ENCODE measurements at places on chromosomes 16 and 17. TPM values are rescaled to one million over a fixed set of nuclear protein-coding genes. Genes with fewer than 3 reads are reported as not detected.

DNA sequence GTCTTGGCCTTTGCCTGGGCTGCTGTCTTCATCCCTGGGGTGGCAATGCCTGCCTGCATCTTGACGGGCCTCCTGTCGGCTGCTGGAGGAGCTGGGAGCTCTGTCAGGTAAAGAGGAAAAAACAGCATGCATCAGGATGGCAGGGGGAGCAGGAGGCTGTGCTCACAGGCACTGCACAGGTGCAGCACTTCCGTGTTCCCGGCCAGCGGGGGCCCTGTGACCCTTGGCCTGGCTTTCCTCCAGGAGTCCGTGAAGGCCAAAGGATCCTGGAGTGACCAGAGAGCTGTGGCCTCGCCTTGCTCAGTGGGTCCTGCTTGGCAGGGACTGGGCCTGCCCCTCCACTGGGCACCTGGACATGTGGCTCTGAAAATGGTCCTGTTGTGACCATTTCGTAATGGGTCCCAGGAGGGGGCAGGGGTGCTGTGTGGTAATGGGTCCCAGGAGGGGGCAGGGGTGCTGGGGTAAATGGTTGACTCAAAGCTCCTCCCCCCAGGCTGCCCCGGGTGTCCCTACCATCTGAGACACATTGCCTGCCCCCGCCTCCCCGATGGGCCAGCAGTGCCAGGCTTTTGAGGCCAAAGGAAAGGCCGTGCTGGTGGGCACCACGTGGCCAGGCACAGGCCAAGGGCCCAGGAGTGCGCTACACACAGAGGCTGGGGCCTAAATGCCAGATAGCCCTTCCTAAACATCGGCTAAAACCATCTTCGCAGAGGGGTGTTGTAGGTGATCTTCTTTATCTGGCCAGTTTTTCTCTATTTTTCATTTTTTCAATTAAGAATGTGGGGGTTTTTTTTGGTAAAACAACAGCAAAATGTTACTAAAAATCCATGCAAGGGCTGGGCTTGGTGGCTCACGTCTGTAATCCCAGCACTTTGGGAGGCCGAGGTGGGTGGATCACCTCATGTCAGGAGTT lies 4.0 kb upstream of the FASN start:
- no peaks in the 10 kb centered on the region for H3K27me3 ChIP-seq
- H3K27ac ChIP-seq, result no peak overlapping the region
- H3K4me3 ChIP-seq, result no peak overlapping the region
- H3K36me3 ChIP-seq, result no peaks in the 10 kb centered on the region

- no peak overlapping the region for H3K4me3 ChIP-seq
- no peaks in the 10 kb centered on the region for H3K4me1 ChIP-seq
- H3K36me3 ChIP-seq, result no peaks in the 10 kb centered on the region
- no peak for DNase-seq
Measured at GRCh38 chr16:73997340-73997711, 299.3 kb upstream of the PSMD7 start.

- H3K27ac ChIP-seq, result no peak overlapping the region
- no peaks in the 10 kb centered on the region for H3K36me3 ChIP-seq
- no peaks in the 10 kb centered on the region for H3K27me3 ChIP-seq
- DNase-seq, result no peak
Measured at GRCh38 chr16:80791411-80791810, 13.0 kb downstream of the CDYL2 start.

DNA sequence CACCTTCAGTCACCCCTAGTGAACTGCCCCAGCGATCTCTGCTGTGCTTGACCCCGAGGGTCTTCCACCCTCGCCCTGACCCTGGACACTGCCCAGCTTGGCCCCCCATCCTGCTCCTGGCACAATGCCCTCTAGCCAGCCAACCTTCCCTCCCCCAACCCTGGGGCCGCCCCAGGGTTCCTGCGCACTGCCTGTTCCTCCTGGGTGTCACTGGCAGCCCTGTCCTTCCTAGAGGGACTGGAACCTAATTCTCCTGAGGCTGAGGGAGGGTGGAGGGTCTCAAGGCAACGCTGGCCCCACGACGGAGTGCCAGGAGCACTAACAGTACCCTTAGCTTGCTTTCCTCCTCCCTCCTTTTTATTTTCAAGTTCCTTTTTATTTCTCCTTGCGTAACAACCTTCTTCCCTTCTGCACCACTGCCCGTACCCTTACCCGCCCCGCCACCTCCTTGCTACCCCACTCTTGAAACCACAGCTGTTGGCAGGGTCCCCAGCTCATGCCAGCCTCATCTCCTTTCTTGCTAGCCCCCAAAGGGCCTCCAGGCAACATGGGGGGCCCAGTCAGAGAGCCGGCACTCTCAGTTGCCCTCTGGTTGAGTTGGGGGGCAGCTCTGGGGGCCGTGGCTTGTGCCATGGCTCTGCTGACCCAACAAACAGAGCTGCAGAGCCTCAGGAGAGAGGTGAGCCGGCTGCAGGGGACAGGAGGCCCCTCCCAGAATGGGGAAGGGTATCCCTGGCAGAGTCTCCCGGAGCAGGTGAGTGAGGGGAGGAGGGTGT lies at the start of gene TNFSF13:
Gene TNFSF13 (plus strand): TSS at position 207 of the 776 bp plus-strand sequence. CDS start 290 bp downstream, at position 497.
- no peaks in the 10 kb centered on the region for H3K27me3 ChIP-seq
- 0 out of 2 replicates have a peak, but pooled peaks cover 2% of the 10 kb centered on the region for H3K4me1 ChIP-seq
- peaks cover 7% of the 10 kb centered on the region for H3K36me3 ChIP-seq

DNA sequence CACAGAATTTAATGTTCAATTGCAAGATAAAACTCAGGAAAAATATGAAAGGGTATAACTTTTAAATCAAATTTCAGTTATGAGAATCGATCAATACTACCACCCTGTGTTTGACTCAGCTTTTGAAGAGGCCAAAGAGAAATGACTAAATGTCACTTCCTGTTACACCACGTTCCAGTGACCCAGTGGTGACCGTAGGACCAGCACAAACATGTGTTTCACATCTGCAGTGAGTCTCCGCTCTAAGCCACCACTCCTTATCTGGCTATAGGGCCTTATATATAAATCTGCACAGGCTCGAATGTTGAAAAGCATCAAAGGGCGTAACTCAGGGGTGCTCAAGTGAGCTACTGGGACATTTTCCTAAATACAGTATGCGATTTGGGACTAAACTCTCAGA lies 36.1 kb downstream of the CYB5D2 start:
- H3K4me1 ChIP-seq, result no peaks in the 10 kb centered on the region
- no peak overlapping the region for H3K4me3 ChIP-seq
- H3K27me3 ChIP-seq, result no peaks in the 10 kb centered on the region
- DNase-seq, result no peak
- peaks cover 53% of the 10 kb centered on the region for H3K36me3 ChIP-seq

DNA sequence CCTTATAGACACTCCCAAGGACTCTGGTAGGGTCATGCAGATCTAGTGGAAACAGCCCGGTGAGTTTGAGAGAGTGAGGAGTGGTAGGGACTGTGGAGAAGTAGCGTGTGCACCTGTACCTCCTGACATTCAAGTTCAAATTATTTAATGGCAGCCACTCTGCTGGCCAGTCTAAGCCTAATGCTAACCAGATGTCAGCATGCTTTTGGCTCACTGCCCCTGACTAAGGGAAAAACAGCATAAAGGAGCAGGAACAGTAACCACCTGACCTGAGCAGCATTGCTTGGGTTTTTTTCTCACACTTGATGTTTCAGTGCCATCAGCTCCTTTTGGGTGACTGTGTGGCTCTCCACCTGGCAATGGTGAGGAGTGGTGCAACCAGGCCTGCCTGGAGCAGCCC lies 23.8 kb upstream of the SLC12A3 start:
- no peak overlapping the region for H3K4me3 ChIP-seq
- no peaks in the 10 kb centered on the region for H3K4me1 ChIP-seq
- DNase-seq, result no peak
- H3K27me3 ChIP-seq, result no peaks in the 10 kb centered on the region
- no peak overlapping the region for H3K27ac ChIP-seq

DNA sequence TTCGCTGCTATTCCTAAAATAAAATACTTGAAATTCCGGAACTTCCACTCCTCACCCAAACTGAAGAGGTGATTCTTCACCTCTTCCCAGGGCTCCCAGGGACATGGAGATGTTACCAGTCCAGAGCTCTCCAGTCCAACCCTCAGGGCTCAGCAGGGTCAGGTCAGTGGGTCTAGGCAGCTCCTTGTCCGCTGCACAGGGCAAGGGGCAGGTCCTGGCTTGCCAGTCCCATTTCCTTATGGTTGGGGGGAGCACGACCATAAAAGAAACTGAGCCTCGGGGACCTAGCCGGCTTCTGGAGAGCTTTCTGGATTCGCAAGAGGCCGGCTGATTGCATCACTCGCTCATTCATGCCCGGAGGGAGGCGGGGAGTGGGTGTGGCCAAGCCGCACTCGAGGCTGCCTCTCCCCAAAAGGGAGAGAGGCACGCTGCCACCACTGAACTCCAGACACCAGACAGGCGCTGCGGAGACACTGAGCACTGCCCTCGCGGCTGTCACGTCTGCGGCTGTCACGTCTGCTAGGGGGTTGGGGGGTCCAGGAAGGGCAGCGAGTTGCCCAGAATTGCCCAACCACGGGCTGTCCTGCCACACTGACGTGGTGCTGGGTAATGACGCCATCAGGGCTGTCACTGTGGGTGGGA lies 15.8 kb downstream of the SLC7A5 start:
- DNase-seq, result peak; percentile 88
- H3K4me3 ChIP-seq, result no peak overlapping the region
- H3K27ac ChIP-seq, result no peak overlapping the region
- peaks cover 29% of the 10 kb centered on the region for H3K36me3 ChIP-seq
- no peaks in the 10 kb centered on the region for H3K4me1 ChIP-seq

DNA sequence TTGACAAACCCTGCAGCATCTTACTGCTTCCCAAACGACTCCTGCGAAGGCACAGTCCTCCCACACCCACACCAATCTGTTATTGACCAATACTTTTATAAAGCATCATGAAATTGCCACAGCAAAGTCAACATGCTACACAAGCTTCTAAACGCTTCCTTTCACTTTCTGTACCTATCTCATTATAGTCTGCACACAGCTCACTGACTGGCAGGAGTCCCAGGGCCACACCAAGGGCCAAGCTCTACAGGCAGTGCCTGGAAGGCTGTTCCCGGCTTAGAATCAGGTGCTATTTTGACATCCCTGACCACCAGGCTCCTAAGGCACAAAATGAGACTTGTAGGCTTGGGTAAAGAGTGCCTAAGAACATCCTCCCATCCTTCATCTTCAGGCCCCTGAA lies 39.5 kb downstream of the USP7 start:
- peaks cover 82% of the 10 kb centered on the region for H3K36me3 ChIP-seq

DNA sequence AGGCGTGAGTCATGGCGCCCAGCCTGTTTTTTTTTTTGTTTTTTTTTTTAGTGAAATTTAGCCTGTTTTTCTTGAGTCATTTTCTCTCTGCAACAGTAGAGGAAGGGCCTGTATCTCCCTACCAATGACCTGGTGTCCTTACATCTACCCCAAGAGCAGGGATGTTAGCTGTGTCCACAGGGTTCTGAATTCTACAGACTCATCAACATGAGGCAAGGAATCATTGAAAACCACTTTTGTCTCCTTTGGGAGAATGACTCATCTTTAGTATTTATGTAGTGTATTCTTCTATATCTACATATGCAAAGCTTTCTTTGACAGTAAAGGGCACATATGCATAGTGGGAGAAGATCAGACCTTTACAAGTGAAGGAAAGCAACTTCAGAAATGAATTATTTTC lies 105.3 kb downstream of the SPECC1 start:
- no peaks in the 10 kb centered on the region for H3K4me1 ChIP-seq
- no peak overlapping the region for H3K4me3 ChIP-seq
- no peak for DNase-seq
- H3K27me3 ChIP-seq, result no peaks in the 10 kb centered on the region
- peaks cover 2% of the 10 kb centered on the region for H3K36me3 ChIP-seq

DNA sequence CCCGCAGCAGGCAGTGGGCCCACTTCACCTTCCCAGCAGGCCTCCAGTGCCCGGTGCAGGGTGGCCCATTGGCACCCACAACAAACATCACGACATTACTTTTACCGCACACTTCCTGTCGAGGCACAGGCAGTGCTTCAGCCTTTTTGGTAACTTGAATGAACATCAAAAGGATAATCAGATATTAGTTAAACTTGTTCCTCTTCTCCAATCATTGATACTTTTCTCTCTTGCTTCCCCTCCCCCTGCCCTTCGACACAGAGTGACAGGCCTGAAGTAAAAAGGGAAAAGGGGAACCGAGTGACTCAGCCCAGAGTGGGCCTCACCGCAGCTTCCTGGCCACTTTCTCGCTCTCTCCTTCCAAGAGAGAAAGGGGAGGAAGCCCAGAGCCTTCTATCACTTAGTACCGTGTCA lies 507.0 kb downstream of the MAF start:
- H3K27me3 ChIP-seq, result no peaks in the 10 kb centered on the region
- H3K4me3 ChIP-seq, result no peak overlapping the region
- H3K27ac ChIP-seq, result no peak overlapping the region
- H3K36me3 ChIP-seq, result no peaks in the 10 kb centered on the region

DNA sequence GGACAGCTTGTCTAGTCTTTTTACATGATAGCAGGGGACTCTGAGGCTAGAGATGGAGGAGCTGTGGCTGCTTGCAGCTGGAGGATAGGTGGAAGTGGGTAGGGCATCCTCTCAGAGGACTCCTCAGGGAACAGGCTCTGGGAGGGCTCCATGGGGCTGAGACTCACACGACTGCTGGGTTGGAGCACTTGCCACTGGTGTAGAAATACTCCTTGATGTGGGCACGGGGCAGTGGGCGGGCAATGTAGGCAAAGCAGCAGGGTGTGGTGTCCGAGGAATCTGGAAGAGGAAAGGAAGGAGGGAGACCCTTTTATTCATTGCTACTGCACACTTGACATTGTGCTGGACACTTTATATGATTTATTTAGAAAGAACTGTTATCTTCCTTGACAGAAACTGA lies 1.8 kb downstream of the CCL5 start:
- no peak overlapping the region for H3K27ac ChIP-seq
- no peaks in the 10 kb centered on the region for H3K36me3 ChIP-seq
- H3K27me3 ChIP-seq, result no peaks in the 10 kb centered on the region
- DNase-seq, result no peak

DNA sequence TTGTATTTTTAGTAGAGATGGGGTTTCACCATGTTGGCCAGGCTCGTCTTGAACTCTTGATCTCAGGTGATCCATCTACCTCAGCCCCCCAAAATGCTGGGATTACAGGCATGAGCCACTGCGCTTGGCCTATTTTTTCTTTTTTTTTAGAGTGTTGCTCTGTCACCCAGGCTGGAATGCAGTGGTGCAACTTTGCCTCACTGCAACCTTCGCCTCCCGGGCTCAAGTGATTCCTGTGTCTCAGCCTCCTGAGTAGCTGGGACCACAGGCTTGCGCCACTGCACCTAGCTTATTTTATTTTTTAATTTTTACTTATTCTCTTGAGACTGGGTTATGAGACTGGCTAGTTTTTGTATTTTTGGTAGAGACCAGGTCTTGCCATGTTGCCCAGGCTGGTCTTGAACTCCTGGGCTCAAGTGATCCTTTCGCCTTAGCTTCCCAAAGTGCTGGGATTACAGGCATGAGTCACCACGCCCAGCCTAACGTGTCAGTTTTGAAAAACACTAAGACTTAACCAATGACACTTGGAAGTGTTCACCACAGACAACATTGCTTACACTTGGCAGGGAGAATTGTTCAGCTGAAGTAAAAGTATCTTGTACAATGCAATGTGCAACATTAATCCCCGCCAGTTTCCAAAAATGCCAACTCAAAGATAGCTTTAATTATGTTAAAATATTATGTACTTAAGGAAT lies 26.9 kb downstream of the ATAD5 start:
- DNase-seq, result no peak
- no peaks in the 10 kb centered on the region for H3K27me3 ChIP-seq
- H3K4me1 ChIP-seq, result no peaks in the 10 kb centered on the region
- H3K4me3 ChIP-seq, result no peak overlapping the region
- peaks cover 59% of the 10 kb centered on the region for H3K36me3 ChIP-seq
- H3K27ac ChIP-seq, result no peak overlapping the region

GRCh38 chr17:46991617-46992016 lies 12.6 kb upstream of the RPRML start:
- no peak overlapping the region for H3K4me3 ChIP-seq
- no peaks in the 10 kb centered on the region for H3K4me1 ChIP-seq
- no peak for DNase-seq
- no peak overlapping the region for H3K27ac ChIP-seq
- no peaks in the 10 kb centered on the region for H3K27me3 ChIP-seq

The SNX20 gene
- not detected for total RNA-seq

The MYLK3 gene
- total RNA-seq, result 0.90 TPM

The CDYL2 gene
- total RNA-seq, result 5.4 TPM

Data from H9 (cell line).